ENCODE measurements at places on chromosomes 11 and 22.

GRCh38 chr22:23315341-23315917, 135.1 kb downstream of the BCR start:
- peak; percentile 65 for DNase-seq

DNA sequence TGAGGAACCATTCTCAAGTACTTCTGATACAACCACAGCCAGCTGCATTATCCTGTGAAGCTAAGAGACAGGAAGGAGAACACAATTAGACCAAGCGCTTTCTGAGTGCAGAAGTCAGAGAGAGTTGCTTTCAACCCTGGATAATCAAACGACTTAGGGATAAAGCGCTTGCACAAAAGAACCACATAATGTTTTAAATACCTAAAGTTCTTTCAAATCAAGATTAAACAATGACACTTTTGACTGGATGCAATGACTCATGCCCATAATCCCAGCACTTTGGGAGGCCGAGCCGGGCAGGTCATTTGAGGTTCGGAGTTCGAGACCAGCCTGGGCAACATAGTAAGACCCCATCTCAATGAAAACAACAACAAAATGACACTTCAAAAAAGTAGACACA, 145.1 kb downstream of the SWAP70 start:
- DNase-seq = no peak

- DNase-seq = no peak
Observed at GRCh38 chr11:62195945-62196344, 5.9 kb downstream of the SCGB1D1 start.

GRCh38 chr22:45752036-45752435, 80.4 kb downstream of the ATXN10 start:
- no peak for DNase-seq

GRCh38 chr11:128832121-128832497, 35.0 kb downstream of the KCNJ1 start:
- no peak for DNase-seq

DNA sequence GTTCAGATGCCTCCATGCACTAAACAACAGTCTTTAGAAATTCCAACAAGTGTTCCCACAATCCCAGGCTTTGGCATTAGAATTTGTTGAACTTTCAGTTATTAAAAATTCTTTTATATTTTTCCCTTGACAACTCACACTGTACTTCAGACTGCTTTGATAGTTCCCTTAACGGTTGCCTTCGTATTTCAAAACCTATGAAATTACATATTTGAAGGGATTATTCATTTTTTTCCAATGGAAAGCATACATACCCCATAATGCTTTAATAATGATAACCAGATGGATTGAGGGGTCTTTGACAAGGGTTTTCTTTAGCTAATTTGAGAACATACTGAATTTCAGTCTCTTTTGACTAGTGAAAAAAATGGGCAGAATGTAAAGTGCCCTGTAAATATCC, 76.5 kb downstream of the ME3 start:
- no peak for DNase-seq

GRCh38 chr22:33745501-33745900, 174.8 kb downstream of the LARGE1 start:
- DNase-seq = no peak

DNA sequence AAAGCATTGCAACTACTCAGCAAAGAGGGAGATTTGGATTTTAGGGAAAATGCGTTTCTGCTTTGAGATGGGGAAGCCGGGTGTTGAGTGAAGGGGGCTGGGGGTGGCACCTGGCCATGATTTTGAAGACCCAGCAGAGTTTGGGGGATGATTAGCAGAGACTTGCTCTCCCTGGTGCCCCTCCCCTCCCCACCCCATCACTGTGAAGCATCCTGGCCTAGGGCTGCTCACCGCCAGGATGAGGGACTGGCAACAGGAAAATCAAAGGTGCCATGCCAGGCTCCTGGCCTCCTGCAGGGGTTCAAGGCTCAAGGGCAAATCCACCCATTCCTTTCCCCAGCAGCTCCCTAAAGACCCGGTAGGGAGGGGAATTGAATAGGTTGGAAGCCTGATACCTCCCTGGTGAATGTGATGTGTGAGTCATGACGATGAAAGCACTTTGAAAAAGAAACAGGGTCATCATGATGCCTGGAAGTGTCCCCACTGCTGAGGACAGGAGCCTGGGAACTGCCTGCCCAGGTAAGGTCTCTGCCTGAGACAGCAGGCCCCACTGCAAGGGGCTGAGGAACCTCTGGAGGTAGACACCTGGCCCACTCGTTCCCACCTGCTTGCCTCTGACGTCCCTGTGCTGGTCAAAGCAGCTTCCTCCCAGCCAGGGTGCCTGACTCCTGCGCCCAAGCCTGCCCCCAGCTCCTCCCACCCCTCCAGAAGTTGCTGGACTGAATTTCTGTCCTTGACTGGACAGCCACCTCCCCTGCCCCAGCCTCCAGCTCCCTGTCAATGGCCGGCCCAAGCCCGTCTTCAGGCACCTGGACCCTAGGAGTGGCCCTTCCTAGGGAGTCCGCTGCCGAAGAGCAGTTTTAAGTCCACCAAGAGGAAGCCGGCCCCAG, 1.7 kb downstream of the CHST1 start:
- DNase-seq = no peak

GRCh38 chr11:17610085-17610894, 63.2 kb downstream of the OTOG start:
- no peak for DNase-seq

DNA sequence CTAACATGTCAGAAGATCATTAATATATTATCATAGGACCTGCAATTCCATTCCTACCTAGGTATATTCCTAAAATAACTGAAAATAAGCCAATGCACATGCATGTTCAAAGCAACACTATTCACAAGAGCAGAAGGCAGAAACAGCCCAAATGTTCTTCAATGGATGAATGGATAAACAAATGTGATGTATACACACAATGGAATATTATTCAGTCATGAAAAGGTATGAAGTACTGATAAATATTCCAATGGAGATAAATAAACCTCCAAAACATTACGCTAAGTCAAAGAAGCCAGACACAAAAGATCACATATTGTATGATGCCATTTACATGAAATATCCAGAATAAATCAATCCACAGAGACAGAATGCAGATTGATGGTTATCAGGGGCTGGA, 16.8 kb downstream of the AMBRA1 start:
- DNase-seq = no peak

DNA sequence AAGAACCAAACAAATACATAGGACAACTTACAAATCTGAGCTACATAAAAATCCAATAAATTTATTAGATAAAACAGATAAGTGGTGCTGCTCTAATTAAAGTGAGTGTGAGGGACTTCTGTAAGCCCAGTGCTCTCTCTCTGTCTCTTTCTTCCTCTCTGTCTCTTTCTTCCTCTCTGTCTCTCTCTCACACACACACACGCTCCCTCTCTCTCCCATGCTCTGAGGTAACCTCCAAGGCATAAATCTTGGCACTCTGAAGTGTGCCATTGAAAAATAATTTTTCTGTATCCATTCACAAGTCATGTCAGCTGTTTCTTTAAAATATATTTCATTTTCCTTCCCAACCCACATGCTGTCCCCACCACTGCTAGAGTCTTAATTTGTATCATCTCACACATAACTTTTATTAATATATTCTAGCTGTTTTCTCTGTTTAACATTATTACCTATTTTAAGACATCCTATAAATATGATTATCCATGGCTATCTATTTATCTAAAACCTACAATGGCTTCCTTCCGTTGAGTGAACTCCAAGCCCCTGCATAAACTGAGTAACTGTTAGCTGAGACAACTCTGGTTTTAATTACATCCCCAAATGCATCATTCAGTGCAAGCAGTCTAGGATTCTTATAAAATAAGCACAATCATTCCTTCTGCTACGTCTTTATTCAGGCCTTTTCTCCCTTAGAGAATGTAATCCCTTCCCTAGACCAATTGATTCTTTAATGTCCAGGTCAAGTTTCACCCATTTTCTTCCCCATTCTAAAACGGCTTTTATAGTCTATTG, 57.4 kb upstream of the SLC5A12 start:
- no peak for DNase-seq

GRCh38 chr22:35903571-35904335, 124.9 kb downstream of the RBFOX2 start:
- DNase-seq = no peak

- no peak for DNase-seq
Observed at GRCh38 chr11:16786131-16786530, 47.7 kb downstream of the C11orf58 start.

DNA sequence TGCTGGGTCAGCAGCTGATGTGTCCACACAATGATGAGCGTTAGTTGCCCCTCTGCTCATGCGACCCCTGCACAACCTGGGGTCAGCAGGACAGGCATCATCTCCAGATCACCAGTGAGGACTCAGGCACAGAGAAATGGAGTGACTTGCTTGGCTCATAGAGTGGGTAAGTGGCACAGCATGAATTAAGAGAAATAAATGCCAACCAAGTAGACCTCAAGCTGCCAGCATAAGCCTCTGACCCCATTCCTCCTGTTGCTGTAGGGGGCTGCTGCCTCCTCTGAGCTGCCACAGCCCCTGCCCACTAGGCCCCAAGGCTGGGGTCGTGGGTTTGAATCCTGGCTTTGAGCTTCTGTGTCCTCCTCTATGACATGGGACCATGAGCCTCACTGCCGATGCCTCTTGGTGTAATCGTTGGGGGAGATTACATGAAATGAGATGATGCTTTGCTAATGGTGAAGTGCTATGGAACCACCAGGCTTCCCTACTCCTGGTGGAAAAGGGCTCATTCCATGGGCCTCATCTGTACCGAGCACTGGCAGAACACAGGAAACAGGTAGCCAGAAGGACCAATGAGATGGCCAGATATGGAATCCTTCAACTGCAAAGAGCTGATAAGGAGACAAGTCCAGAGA, 33.6 kb downstream of the LRRC32 start:
- no peak for DNase-seq

DNA sequence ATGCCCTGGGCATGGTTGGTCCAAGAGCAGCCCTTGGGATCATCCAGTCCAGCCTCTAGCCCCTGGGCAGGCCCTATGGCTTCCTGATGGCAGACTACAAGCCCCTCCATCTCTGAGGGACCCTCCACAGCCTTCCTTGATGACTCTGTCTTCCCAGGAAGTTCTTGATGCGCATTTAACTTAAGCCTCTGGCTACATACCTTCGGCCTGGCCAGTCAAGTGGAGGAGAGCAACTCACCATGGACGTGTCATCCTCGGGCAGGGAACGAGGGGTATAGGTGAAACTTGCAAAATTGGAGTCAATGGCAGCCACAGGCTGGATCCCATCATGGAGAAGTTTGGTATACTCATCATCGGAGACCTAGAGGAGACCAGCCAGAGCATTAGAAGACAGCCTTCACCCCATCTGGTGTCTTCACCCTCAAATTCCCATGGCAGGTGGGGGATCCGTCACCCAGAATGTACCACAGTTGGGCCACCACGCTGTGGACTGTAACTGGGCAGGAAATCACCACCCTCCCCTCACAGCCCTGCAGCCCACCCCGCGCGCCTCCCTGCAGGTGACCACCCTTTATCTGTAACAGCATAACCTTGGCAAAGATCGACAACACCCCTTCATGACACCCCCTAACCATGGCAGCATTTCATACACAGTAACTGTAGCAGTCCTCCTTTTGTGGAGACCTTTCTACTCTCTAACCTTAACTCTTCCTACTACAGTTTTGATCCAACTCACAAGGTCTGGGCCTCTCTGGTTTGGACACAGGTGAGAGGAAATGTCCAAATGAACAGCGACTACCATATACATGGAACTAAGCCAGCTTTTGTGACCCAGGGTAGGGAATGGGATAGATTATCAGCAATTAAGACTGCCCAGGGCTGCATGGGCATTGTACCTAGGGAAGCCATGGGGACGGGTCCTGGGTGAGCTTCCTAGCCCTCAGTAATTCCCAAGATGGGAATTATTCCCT, 91.7 kb downstream of the PDE2A start:
- no peak for DNase-seq

DNA sequence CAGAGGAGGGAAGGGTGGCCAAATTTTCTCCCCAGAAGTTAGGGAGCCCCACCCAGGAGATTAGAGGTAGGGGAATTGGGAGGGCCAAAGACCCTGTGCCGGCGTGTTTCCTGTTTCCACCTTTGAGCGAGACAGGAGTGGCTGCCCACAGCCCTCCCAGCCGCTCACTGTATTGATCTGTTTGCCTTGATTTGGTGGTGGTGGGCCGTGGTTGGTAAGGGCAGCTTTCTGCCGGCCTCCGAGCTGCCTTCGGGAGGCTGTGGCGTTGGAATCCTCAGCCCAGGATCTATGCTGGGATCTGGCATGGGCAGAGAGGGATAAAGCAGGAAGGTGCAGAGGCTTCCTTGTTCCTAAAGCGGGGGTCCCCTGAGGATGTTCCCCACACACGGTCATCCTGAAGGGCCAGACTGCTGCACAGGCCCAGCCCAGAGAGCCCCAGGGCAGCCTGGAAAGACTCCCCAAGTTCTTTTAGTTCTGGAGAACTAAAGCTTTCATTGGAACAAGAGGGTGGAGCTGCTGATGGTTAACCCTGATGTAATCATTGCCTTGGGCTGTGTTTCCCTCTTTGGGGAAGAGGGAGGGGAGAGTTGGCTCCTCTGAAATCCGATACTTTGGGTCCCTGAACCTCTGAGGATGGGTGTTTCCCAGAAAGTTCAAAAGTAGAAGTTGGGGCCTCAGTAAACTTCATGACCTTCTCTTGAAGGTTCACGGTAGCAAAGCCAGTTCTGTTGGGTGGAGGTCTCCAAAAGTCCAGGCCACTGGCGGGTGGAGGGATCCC, 7.2 kb downstream of the FAM83F start:
- no peak for DNase-seq

DNA sequence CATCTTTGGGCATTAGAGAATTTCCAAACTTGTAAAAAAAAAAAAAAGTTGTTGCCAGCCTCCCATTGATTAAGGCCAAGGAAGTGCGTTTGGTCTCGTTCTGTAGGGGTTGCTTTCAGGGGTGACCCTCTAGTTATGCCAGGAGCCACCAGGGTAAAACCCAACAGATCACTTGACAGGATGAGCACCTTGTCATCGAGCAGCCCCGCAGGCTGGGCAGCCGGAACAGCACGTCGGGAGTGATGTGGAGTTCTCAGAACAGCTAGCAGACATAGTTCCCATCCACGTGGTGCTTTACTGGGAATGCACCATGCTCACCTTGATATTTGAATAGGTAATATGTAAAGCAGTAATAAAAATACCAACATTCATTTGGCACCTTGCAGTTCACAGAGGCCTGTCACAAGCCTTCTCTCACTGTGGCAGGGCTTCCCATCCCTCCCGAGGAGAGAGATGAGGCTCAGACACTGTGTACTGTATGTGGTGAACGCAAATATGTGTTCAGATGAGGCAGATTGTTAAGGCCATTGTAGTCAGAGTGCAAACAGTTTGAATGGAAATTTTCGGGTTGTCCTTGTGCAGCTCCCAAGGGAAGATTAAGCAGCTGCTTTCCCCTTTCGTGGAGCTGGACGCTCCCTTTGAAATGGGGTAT, 70.9 kb upstream of the SORL1-AS1 start:
- no peak for DNase-seq

GRCh38 chr11:71481101-71481960, 28.3 kb downstream of the NADSYN1 start:
- no peak for DNase-seq

DNA sequence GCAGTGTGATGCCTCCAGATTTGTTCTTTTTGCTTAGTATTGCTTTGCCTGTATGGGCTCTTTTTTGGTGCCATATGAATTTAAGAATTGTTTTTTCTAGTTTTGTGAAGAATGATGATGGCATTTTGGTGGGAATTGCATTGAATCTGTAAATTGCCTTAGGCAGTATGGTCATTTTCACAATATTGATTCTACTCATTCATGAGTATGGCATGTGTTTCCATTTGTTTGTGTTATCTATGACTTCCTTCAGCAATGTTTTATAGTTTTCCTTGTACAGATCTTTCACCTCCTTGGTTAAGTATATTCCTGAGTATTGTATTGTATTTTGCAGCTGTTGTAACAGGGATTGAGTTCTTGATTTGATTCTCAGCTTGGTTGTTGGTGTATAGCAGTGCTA, 18.3 kb upstream of the ZBED5 start:
- DNase-seq = no peak

All from stimulated activated CD4-positive, alpha-beta T cell treated with anti-CD3 and anti-CD28 coated beads, Interleukin-15, amount 100 ng/mL, for 24 hours (primary cell).